ENCODE measurements at places on chromosomes 7 and 10.
A peak's percentile ranks its signal among the peaks of the same experiment; 100 is the strongest.

DNA sequence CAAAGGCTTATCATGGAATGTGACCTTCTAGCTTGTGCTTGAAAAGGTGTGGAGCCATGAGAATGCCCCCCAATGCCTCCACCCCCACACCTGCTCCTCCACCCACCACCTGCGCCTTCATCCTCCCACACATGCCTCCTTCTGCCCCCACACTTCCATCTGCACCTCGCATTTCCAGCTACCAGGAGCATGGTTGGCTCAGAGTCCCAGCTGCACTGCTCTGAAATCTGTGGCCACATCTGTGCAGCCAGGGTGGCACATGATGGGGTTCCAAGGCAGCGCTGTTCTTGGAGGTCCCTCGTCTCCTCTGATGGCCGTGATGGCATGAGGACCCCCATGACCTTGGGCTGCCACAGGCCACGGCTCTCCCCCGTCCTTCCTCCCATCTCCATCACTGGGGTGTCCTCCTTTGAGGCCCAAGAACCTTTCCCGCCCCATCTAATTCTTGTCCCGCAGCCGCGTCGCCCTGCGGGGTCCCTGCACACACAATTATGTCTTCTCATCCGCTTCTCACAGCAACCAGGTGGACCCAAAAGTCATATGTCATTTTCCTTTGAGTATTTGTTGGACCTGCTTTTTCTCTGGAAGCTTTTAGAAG is 40.6 kb upstream of the CNPY1 start:
- DNase-seq, result no peak

DNA sequence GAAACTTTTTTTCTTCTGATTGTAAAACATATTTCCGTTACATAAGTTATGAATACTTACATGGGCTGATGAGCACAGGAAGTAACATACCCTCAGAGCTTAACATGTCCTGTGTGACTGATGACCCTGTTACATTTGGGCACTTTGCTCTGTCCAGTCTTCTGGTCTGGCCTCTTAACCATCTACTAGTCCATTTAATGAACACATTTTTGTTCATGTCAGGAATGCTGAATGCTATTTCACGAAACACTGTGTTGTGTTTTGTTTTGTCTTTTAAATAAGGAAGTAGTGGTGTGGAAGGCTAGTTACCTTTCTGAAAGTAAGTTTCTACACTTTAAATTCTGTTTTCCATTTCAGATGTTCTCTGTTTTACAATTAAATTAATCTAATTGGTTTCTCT is 77.7 kb downstream of the RBM33 start:
- DNase-seq, result no peak

- no peak for DNase-seq
These were observed 79.5 kb upstream of the INSYN2A start for GRCh38 chr10:127275793-127276450.

DNA sequence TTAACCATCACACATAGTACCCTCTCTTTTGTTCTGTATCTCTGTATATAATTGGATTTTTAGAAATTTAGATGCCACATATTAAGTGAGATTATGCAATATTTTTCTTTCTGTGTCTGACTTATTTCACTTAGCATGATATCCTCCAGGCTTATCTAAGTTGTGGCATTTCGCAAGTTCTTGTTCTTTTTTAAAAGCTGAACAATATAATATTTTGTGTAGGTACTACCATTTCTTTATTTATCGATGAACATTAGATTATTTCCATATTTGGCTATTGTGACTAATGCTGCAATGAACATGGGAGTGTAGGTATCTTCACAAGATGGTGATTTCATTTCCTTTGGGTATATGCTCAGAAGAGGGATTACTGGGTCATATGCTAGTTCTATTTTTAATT is 295.0 kb downstream of the SUGCT start:
- DNase-seq, result no peak

DNA sequence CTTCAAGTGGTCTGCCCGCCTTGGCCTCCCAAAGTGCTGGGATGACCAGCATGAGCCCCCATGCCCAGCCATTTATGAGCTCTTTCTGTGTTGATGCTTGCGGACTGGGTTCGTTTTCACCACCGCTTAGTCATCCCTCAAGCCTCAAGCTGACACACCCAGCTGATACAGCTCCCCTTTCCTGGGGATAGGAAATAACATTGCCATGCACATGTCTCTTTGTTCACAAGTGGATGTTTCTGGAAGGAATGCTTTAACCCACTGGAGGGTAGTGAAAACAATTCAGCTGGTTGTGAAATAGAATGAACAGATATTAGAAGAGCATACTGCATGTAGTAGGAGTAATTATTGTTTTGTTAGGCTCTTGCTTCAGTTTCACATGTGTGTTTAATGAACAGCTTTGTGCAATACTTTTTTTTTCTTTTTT is 8.5 kb upstream of the METTL27 start:
- DNase-seq, result no peak

- no peak for DNase-seq
These were observed 558.4 kb downstream of the SDK1 start for GRCh38 chr7:3859431-3859830.

DNA sequence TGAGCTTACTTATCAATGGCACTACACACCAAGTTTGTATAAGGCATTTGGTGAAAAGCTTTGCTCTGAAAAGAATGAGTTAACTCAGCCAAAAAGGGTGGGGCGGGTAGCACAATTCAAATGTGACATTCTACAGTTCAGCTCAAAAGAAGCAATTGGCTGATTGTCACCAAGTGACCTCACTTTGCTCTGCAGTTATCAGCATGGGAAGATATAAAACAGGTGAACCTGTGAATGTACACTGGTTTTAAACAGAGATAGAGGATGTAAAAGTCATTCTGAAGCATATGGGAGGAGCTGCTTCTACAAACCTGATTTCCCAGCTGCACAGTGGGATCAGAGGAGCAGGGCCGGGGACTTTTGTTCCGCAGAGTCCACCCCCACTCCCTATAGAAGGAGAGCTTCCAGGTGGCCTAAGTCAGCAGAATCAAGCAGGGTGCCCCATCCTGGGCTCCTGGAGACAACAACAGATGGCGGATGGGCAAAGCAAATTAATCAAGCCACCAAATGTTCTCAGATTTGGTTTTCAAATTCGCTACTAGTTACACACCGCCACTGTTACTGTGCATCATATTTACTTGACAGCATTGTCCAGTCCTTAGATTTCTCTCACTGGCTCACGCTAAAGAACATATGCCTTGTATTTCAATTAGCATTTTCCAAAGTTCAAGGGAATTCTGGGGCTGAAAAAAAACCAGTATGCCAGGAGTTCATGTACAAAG is 27.5 kb upstream of the NPVF start:
- DNase-seq, result peak; percentile 83

DNA sequence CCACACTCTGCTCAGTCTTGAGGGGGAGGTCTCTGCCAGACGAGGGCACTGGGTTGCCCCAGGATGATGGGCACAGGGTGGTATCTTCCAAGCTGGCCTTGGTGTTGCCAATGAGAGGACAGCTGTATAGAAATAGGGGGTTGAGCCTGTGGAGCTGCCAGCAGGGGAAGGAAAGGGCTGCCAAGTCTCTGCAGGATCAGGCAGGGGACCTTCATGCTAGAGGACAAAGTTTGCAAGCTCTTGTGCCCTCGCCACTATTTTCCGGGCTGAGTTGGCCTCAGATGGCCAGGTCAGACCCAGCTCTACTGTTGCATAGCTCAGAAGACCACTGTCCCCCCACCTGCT is 68.7 kb downstream of the ARHGAP22 start:
- no peak for DNase-seq

DNA sequence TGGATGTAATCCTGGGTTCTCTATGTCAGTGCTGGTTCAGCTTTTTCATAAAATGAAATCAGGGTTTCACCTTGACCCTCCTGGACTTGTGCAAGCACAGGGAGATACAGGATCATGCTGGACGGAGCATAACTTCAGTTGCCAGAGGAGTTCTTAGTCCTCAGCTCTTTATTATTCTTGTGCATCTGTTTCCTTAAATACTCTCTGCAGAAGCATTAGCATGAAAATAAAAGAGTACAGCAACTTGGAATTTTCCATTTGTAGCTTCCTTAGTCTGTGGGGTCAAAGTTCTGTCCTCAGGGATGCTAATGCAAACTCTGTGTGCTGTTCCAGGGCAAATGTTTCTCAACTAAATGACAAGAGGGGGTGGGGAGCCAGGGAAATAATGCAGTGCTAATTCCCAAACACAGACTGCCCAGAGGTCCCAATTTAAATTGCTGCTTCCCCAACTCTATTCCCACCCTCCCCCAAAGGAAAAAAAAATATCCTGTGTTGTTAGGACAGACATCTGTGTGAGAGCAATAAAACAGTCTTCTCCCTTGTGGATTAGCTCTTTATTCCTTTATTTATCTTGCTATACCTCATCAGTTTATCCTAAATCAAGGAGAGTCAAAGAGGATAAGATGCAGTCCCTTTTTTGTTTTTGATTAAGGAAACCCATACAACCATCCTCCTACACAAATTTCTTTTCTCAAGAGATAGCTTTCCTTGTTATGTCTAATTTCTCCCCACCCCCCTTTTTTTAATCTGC is 905.0 kb downstream of the LRMDA start:
- DNase-seq, result no peak

- DNase-seq, result no peak
These were observed 62.8 kb downstream of the SH3PXD2A start for GRCh38 chr10:103792547-103792946.

DNA sequence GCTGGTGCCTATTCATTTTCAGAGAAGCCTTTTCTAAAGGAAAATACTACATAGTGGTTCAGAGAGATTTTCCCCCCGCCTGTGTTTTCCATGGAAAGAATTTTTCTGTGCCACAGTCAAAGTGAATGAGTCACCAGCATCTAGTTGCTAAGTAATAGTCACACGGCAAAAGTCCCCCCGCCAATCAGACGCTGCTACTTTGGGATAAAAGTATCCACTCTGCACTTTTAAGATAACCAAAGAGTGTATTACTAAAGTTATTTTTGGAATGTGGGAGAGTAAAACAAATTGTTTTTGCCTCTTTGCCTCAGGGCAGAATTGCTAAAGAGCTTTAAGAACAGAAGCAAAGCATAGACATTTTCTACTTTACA is 23.5 kb downstream of the ABLIM1 start:
- DNase-seq, result no peak

GRCh38 chr7:22663721-22664120 is 63.3 kb upstream of the IL6 start:
- no peak for DNase-seq

- DNase-seq, result no peak
These were observed 316.6 kb downstream of the PAXIP1 start for GRCh38 chr7:154686305-154686704.

DNA sequence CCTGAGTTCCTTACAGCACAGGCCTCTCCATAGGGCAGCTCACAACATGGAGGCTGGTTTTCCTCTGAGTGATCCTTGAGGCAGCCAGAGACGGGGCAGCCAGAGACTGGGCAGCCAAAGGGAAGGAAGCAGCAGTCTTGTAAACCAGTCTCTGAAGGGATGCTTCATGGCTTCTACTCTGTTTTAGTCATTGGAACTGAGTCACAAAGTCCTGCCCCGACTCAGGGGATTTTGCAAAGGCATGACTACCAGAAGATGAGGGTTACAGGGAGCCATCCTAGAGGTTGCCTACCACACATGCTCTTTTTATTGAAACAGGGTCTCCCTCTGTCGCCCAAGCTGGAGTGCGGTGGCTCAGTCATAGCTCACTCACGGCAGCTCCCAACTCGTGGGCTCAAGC is 44.4 kb upstream of the COMMD3 start:
- no peak for DNase-seq

DNA sequence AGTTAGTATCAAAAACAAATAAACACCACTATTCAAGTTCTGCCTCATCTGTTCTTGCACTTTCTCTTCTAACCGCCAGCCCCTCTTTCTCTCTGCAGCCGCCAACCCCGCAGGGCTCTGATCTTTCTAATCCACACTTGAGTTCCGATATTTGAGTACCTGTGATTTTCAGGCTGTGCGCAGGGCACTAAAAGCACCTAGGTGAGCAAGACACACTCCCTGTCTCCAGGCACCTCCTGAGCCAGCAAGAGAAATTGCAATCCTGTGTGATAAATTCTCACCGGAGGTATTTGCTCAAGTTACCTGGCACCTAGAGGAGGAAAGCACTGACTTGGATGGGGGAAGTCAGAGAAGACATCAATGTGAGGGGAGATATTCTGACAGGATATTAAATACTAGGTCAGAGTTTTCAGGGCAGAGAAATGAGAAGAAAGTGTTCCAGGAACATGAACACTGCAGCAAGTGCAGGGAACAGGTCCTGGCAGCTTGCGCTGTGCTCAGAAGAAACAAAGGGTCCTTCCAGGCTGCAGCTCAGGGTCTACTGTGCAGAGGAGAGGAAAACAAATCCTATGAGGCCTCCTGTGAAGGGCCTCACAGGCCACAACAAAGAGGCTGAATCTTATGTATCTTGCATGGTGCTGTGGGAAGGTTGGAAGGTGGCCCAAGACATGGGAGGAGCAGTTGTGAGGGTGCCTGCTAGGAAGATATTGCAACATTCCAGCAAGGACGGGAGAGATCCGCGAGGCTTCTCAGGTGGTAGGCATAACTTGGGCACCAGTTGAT is 568.7 kb upstream of the MGMT start:
- no peak for DNase-seq

- DNase-seq, result no peak
These were observed 35.2 kb upstream of the OTUD1 start for GRCh38 chr10:23403719-23404118.

GRCh38 chr10:117374506-117375359 is 507 bp downstream of the PDZD8 start:
- DNase-seq, result no peak

DNA sequence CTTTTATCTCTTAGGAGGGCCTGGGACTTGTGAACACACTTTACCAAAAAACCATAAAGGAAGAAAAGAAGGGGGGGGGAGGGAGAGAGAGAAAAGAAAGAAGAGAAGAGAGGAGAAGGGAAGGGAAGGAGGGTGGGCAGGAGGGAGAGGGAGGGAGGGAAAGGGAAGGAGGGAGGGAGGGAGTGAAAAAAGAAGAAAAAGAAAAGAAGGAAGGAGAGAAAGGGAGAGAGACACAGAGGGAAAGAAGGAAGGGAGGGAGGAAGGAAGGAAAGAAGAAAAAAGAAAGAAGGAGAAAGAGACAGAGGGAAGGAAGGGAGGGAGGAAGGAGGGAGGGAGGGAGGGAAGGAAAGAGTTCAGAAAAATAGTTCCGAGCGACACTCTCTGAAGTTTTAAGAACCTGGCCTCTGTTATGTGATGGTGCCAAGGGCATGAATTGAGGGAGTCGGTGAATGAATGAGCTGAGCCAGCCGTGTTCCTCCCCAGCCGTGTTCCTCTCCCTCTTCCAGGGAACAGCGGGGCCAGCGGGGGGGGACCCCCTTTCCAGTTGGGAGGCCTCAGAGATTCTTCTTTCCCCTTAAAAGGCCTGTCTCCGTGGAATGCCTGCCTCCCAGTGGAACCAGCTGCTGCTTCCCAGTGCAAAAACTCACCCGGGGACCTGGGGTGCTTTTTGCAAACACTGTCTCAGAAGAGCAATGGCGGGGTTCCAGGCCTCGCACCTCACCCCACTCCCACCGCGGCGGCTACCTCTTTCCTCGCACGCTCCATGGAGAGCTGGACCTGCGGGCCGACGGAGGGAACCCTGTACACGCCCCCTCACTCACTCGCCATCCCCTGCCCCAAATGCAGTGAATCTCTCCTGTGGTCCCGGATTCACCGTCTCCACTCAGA is 84.1 kb downstream of the FOXL3 start:
- DNase-seq, result no peak
